Lower leg skin (tissue), 4 donors: ENCODE measurements at places on chromosomes 16 and 17.

GRCh38 chr16:9428355-9429005 is 337.0 kb downstream of the HAPSTR1 start:
- DNase-seq = no peak

DNA sequence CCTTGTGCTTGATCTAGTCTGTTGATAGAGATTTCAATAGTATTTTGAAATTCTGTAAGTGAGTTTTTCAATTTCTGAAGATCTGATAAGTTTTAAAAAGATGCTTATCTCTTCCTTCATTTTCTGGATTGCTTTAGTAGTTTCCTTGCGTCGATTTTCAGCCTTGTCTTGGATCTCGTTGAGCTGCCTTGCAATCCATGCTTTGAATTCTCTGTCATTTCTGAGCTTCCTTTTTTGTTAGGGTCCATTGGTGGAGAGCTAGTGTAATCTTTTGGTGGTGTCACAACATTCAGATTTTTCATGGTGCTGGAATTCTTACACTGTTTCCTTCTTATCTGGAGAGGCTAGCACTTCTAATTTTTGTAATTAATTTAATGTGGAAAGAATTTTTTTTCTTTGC is 61.1 kb downstream of the SLFN11 start:
- no peak for DNase-seq

- DNase-seq = no peak
Measured at GRCh38 chr17:50304781-50305404, 30.6 kb downstream of the TMEM92 start.

DNA sequence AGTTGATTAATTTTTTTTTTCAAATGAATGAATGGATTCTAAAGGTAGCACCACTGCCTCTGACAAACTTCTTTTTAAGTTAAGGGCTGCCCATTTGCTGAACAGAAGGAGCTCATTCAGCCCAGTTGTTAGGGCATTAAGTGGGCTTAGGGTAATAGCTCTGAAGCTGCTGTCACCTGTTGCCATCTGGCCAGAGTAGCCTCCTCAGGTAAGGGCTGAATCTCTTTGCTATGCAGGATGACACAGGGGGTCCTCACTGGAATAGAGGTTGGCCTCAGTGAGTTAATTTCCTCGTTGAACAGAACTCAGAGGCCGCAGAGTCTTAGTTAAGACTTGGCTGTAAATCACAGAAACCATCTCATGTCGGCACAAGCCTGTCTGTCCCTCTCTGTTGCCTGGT is 232.8 kb downstream of the CCDC182 start:
- no peak for DNase-seq

DNA sequence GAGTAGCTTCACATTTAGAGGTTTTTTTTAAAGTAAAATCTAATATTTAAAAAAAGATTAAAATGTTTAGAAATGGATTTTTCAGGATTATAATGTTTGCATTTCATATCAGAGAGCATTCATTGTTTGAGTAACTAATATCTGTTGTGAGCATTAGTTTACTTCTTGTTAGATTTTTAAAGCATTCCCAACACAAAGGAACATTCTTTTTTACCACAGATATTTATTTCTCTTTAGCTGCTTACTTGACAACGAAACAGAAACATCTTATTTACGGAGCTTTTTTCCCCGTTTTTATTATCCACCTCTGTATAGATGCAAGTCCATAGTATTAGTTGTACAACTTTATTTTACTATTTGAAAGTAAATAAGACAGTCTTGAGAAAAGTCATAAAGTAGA is 53.0 kb downstream of the NFAT5 start:
- no peak for DNase-seq

GRCh38 chr16:78515421-78515820 is 416.0 kb downstream of the WWOX start:
- DNase-seq = no peak

- DNase-seq = no peak
Measured at GRCh38 chr16:30472328-30472942, at the start of gene ITGAL. TSS of gene ITGAL (plus strand) at chr16:30472742. CDS start at chr16:30472838, 96 bp downstream.

- no peak for DNase-seq
Measured at GRCh38 chr16:49528866-49529288, 155.3 kb downstream of the C16orf78 start.

DNA sequence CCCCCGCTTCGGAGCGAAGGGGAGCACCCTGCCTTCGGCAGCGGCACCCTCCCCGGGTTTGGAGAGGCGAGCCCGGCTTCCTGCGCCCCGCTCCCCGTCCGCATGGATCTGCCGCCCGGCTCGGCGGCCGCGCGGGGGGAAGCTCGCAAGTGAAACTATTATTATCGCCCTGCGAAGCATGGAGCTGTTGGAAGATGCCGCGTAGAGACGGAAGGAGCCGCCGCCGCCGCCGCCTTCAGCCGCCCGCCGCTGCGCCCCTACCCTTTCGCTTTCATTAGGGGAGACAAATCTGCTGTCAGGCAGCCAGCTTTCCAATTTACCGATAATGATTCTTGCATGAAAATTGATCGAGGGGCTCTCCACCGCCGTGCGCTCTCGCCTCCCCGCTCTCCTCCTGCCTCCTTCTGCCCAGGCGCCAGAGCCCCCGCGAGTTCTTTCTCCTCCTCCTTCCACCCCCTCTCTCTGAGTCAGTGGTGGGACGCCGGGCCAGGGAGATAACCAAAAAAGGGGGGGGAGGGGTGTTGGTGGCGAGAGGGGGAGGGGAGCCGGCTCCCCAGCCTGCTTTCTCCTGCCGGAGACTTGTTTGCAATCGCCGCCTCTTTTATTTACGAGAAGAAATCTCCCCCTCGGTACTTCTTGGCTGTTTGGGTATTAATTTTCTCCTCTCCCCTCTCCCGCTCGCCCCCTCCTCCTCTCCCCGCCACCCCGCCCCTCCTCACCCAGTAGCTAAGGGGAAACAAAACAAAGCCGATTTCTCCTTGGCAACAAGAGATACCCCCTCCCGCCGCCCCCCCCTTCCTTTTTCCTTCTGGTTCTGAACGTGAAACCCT is 58.0 kb upstream of the GSE1 start:
- DNase-seq = peak; percentile 94

GRCh38 chr16:85426806-85427205 is 186.3 kb upstream of the GSE1 start:
- DNase-seq = peak; percentile 23

GRCh38 chr16:89122322-89122851 is 28.7 kb downstream of the ACSF3 start:
- no peak for DNase-seq

DNA sequence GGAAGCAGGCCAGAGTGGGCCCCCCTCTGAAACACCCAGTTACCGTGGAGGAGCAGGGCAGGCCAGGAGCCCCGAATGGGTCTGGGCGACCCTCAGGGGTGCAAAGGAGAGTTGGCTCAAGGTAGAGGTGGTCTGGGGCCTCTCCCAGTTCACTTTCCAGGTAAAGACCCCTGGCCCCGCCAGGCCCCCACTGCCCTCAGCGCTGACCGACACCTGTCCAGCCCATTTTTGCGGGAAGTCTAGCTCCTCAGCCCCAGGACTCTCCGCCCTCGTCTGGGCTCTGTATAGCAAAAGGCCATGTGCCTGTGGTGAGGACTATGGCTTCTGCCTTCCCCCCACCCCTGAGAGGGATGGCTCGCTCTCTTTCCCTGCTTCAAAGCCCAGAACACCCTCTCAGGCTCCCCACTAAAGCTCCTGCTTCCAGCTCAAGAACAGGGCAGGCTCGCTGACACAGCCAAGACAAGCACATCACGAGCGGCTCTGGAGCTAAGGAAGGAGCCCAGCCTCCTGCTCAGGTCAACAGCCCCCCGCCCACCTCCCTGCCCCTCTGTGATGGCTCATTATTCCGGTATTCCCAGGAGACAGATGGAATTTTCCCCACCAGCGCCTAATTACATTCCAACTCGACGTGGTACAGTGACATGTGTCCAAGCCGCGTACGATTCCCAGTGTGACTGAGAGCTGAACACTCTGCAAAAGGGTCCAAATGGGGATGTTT is 59.4 kb downstream of the RTN4RL1 start:
- no peak for DNase-seq

DNA sequence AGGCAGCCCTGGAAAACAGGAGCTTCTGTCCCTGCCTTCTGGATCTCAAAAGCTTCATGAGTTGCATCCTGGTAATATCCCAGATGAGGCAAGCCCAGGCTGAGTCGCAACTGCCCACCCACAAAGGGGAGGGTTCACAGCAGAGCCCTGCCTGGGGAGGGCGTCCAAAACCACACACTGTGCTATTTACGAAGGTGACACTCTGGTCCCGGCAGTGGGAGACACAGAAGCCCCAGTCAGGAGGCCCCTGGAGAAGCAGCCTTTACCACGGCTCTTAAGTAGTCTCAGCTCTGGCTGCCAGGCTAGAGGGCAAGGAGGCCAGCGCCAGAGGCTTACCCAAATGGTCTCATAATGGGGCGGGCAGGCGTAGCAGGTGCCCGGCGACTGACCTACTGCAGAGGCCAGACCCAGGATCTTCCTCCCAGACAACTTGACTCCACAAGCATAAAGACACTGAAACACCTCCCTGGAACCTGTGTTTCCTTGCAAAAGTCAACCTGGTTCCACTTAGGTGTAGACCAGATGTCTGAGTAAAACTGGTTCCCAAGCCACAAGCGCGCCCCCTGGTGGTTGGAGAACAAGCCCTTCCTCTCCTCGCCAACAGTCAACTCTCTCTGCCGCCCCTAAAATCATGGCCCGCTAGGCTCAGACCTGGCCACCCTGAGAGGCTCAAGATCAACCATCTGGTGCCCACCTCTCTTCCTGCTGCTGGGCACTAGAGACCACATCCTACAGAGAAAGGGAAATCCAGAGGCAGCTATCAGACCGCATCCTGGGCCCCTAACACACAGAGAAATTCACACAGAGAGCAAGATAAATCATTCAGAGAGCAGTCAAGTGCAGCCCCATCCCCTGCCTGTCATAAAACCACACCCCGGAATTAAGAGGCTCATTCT is 5.2 kb downstream of the AXIN2 start:
- DNase-seq = peak; percentile 97

- no peak for DNase-seq
Measured at GRCh38 chr17:38893607-38894006, 23.7 kb downstream of the LASP1 start.

DNA sequence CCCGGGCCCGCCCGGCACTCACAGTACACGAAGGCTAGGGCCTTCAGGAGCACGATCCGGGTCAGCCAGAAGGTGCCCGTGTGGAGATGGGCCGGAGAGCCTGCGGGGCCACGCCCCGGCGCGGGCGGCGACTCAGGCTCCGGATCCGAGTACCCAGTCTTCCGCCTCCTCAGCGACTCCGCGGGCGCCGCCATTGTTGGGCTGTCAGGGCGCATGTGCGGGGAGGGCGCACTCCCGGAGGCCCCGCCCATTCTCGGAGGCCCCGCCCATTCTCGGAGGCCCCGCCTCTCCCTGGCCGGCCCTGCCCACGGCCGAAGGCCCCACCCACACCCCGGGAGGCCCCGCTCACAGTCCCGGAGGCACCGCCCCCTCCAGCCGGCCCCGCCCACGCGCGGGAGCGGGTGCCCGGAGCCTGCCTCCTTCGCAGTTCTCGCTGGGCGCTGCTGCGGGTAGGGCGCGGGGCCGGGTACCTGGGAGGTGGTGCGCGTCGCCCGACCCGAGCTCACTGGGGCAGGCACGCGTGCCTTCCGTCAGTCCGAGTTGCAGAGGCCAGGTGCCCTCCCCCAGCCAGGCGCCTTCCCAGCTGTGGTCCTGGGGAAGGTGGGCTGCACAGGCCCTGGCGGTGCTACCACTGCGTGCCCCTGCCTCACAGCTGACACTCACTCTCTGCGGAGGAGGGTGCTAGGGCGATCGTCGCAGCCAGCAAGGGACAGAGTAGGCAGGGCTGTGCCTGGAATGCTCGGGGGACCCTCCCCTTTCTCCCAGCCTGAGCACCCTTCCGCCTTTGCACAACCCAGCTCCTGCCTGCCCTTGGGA is at the start of gene LMF1:
Gene LMF1, minus strand, starts transcription at position 219 of the 816 bp plus-strand sequence. Its CDS starts 4 bp downstream, at position 215.
- peak; percentile 90 for DNase-seq

DNA sequence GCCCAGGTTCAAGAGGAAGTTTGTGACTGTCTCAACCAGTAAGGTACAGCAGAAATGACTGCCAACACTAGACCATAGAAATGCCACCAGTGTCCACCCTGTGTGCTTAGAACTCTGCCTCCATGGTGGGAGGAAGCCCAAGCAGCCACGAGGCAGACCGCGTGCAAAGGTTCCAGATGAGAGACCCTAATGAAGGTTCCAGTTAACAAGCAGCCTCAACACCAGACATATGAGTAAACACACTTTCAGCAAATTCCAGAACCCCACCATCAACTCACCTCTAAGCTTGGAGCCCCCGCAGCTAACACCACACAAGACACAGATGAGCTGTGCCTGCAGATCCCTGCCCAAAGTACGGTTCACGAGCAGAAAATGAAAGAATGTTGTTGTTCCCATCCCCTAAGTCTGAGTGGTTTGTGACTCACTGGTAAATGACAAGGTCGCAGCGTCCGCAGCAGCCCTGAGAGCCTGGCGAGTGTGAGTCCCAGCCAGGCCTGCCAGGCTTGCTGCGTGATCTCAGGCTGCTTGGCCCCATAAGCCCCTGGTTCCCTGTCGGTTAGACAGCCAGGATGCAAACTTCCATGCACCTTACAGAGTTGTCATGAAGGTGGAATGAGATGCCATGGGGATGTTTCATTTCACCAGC is 193.7 kb downstream of the C16orf95 start:
- DNase-seq = no peak

DNA sequence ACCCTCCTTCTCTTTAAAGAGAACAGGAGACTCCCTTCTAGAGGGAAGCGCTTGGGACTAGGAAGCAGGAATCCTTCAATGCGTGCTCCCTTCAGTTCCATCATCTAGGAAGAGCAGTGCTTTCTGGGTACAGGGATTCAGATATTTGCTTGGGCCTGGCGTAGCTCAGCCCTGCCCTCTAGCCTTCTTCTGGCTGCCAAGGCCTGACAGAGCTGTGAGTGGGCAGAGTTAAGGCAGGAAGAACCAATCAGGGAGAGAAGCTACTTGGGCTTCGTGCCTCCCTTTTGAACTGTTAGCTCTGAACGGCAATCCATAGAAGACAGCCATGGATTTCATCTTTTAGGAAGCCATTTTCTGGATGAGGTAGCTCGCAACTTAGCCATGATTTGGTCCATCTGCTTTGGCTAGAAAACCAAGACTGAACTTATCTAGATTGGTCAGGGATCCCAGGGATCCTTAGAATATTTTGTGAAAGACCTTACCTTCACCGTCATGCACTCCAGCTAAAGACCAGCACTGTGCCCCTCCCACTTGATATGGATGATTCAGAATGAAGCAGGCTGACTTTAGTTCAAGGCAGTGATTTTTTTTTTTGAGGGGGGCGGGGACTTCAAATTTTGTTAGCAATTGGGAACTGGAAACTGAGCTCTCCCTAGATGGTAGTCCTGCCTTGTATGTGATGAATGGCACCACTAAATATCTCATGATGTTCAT is 2.5 kb upstream of the CORO6 start:
- no peak for DNase-seq

- DNase-seq = no peak
Measured at GRCh38 chr17:1275205-1275961, 4.1 kb upstream of the TRARG1 start.

DNA sequence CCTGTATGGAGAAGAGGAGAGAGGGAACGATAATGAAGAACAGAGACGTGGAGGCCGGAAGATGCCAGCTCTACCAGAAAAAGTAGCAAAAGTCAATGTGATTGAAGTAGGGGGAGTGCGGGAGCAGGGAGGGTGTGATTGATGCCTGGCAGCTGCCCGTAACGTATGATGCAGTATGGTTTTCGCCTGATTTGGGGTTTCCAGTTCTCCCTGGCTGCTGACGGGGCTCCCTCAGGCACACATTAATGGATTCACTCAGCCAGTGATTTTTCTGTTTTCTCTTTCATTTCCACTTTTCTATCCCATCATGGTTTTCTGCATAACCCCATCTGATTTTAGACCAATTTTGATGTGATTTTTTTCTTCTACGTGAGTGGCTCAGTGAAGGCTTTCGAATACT is 62.1 kb downstream of the PRKCA start:
- no peak for DNase-seq
